ENCODE measurements at places on chromosomes 16 and 17.

DNA sequence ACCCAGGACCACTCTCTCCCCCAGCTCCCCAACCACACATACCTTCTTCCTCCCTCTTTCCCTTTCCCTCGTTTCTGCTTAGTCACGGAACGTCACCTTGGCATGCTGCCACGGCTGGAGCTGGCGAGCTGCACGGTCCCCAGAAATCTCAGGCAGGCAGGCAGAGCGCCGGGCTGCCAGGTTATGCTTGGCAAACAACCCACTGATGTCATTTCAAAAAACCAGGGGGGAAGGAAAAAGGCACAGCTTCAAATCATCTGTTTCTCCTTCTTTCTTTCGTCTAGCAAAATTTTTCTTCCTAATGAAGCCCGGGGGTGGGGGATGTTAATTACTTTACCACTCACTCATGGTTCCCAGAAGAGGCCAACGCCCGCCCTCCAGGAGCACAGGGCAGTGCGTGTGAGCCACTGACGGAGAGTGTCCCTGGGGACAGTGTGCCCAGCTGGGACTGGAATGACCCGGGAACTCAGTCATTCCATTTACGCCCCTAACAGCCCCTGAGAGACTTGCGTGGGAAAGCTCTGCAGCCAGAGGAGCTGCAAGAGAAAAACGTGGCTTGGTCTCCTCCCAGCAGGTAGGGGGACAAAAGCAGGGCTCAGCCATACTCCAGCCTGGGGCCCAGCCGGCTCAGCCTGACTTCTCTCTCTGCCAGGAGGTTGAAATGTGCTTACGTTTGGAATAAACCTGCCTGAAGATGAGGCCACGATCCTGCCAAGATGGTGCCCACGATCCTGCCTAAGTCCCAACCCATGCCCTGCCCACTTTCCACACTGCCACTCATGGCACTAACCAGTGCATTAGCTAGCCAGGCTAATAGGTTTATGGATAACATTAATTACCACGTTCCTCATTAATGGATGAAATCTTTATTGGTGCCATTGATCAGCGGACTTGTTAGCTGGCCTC is 198.9 kb downstream of the ZFHX3 start:
- no peak for DNase-seq

GRCh38 chr17:27946513-27946912 is 53.3 kb upstream of the LYRM9 start:
- DNase-seq, result no peak

GRCh38 chr17:7843536-7844291 is 9.7 kb downstream of the KDM6B start:
- peak; percentile 92 for DNase-seq

DNA sequence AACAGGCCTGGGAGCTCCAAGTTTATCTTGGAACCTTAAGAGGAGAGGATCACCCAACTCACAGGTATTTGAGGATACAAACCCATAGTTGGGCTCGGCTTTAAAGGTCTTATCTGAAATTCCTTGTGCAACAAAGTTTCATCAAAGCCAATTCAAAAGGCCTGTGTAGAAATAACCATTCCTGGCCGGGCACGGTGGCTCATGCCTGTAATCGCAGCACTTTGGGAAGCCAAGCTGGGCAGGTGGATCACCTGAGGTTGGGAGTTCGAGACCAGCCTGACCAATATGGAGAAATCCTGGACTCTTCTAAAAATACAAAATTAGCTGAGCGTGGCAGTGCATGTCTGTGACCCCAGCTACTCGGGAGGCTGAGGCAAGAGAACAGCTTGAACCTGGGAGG is 28.7 kb downstream of the C16orf54 start:
- DNase-seq, result no peak

DNA sequence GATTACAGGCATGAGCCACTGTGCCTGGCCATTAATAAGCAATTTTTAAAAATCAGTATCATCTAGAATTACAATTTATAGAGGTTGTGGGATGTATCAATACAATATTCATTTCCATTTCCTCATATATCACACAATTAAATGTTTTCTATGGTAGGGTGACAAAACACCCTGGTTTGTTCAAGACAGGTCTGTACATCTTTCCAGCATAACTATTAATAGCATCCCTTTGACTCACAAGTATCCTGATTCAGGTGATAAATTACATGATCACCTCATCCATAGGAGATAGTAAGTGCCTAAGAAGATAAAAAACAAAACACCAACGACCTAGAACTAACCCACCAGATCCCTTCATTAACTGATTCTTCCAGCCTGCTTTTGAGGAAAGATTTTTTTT is 13.1 kb downstream of the COIL start:
- DNase-seq, result no peak

DNA sequence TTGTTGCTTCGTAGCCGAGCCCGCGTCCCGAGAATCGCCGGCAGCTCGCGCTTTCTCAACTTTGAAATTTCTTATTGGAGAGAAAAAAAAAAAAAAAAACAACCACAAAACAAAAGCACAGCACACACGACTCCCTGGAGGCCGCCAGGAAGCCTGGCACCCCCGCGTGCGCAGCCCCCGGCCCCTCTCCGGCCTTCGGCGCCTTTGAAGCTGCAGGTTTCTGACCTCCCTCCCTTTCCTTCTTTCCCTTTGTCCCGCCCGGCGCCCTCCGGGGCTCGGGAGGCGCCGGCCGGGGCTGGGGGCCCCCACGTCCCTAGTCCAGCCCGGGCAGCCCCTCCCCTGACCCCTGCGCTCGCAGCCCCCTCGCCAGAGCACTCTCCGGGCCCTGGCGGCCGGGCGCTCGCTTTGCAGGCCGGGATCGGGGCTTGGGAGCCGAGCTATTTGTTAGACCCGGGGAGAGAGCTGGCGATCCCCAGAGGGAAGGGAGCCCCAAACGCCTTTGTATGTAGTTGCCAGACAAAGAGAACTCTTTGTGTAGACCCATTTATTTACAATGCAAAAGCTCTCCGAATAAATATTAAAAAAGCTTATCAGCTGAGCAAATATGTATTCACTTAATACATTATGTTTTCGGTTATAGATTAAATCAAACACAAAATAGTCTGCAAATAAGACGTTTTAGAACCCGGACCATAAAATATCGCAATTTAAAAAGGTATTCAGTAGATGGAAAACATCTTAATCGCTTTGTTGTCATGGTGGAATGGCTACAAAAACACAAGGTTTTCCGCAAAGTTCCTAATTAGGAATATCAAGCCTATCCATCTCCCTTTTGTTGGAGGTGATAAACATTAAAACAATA is 2.3 kb downstream of the BAHCC1 start:
- DNase-seq, result no peak

GRCh38 chr17:52124993-52125392 is 33.5 kb downstream of the CA10 start:
- no peak for DNase-seq

- DNase-seq, result no peak
Measured at GRCh38 chr17:78142119-78142861, 3.9 kb upstream of the C17orf99 start.

DNA sequence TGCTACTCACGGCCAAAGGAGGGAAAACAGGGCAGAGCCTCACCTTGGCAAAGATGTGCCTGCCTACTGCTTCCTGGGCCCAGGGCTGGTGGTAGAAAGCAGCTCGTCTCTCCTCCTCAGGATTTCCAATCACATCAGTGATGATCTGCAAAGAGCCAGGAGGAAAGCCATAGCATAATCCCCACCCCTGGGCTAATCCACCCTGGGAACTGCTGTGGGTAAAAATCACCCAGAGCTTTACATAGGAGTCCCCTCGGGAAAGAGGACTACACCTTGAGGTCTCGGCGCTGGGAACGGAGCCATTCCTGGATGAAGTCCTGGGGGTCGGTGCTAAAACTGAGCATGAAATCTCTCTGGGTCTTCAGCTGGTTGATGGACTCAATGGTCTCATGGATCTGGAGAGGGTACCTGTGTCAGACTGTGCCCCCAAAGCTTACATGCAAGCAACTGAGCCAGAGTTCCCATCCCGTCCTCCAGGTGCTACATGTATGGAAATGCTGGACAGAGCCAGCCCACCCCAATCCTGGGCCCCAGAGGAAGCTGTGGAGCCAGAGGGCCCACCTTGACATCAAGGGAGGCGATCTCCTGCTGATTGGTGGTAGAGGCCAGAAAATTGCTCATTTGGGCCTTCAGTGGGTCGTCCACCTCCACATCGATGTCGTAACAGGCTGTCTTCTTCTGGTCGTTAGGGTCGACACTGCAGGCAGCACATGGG is 5.7 kb upstream of the FTSJ3 start:
- DNase-seq, result no peak

DNA sequence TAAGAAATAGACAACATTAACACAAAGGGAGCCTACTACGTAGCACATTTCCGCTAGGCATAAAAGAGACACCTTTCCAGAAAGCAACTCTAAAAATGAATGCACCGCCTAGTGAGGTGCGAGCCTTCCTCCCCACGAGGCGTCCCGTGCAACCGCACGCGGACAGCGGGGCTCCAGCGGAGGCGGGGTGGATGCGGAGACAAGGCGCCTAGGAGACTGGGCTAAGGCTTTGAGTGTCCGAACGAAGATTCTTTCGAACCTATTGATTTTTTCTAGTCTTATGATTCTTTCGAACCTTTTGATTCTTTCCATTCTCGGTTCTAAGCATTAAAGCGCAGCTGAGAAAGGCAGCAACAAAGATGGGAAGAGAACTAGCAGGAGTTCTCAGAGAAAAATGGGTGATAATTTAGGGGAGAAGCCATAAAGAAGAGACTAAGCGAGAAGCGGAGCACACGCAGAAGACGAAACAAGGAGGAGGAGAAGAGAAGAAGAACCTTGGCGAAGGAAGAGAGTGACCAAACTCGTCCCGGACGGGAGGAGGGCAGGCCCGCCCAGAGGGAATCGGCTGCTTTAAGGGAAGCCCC is 394 bp upstream of the CPD start:
- peak; percentile 36 for DNase-seq

- no peak for DNase-seq
Measured at GRCh38 chr17:41773190-41773588, 13.3 kb downstream of the JUP start.

- no peak for DNase-seq
Measured at GRCh38 chr17:71252436-71252835, 868.4 kb upstream of the SOX9 start.

GRCh38 chr17:44283344-44284023 is 15.5 kb upstream of the SLC4A1 start:
- no peak for DNase-seq
